Stimulated activated CD8-positive, alpha-beta memory T cell treated with anti-CD3 and anti-CD28 coated beads, Interleukin-2, amount 100 ng/mL, for 1 hour (primary cell): ENCODE measurements at places on chromosomes 13 and 19.

DNA sequence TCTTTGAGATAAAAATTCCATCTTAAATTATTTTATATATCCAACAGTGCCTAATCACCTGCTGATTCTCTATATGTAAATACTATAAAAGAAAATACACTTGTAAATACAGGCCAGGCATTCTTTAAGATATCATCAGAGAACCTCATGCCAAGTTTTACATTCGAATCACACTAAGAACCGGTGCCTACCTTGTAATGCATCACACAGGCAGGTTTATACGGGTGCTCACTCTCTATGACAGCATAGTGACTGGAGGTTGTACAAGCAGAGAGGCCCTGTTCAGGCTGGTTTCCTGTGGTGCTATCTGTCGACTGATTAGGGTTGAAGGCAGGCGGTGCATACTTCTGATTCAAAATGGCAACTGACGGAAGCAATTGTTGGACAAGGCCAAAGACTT lies 141.3 kb upstream of the FBXL3 start:
- no peak for DNase-seq

GRCh38 chr19:32688311-32688710 lies 3.3 kb upstream of the NUDT19 start:
- no peak for DNase-seq

- no peak for DNase-seq
Measured at GRCh38 chr19:13133241-13133870, 15.3 kb downstream of the NACC1 start.

DNA sequence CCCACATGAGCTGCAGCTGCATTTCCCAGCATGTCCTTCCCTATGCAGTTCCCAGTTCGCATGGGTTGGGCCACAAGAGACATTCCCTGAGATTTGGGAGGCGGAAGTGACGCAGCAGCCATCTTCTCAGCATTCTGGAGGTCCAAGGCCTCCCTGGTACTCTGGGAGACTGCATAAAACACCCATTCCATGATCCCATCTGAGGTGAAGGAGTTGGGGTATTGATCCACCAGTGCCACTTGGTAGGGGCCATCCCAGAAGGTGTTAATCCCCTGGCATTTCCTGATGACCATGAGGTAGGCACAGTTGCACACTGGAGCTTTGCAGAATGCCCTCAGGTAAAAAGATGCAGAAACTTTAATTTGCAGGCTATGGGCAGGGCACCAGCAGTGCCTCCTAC lies 25.4 kb downstream of the POP4 start:
- no peak for DNase-seq

- DNase-seq: no peak
Measured at GRCh38 chr13:112345826-112346172, 30.4 kb upstream of the SPACA7 start.

- no peak for DNase-seq
Measured at GRCh38 chr13:30113551-30113950, 193.8 kb downstream of the KATNAL1 start.

DNA sequence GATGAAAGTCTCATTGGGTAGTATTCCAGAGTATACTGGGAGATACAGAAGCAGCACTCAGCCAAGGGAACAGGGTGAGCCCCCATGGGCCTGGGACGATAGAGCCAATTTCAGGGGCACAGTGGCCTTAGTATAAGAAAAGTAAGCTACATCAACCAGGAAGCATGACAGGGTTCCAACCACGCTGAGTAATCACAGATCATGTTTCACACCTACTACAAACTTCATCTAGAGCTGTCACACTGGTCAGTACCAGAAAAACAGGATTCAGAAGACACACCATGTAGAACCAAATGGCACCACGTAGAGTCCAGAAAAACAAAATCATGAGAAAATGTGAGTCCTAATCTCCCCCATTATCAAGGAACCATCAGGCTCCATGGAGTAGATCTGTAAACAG lies 1292.4 kb upstream of the MIR17HG start:
- no peak for DNase-seq

DNA sequence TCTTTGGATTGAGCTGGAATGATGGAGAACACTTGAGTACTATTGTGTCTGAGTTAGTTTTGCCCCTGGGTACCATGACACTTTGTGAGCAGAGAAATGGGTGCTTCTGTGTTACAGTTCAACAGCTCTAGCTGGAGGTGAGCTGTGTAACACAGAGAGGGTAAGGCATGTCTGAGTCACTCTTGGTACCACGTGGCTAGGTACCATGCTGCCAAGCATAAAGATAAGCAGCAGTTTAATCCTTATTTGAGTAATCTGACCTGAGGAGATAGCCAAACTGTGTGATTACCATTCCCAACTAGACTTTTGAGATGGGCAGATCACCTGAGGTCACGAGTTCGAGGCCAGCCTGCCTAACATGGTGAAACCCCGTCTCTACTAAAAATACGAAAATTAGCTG lies 122.0 kb downstream of the OLFM4 start:
- no peak for DNase-seq

GRCh38 chr19:57720878-57721277 lies 6.5 kb downstream of the ZNF671 start:
- DNase-seq: no peak

GRCh38 chr13:35219021-35219420 lies 257.5 kb downstream of the MAB21L1 start:
- DNase-seq: no peak

GRCh38 chr13:25473864-25474263 lies 102.1 kb downstream of the ATP8A2 start:
- no peak for DNase-seq

- no peak for DNase-seq
Measured at GRCh38 chr13:74560325-74560724, 426.1 kb upstream of the KLF12 start.
